ENCODE measurements at places on chromosomes 3 and 15. TPM values are rescaled to one million over a fixed set of nuclear protein-coding genes. Genes with fewer than 3 reads are reported as not detected.

Gene MYL3
- total RNA-seq: not detected

Gene ABHD10
- total RNA-seq: 44.7 TPM

Gene CPEB1
- not detected for total RNA-seq

Gene LCTL
- total RNA-seq: not detected

Gene CXCR6
- total RNA-seq: 58.8 TPM

Gene CRABP1
- total RNA-seq: not detected

Gene LDHAL6B
- not detected for total RNA-seq

Gene LTK
- 5.2 TPM for total RNA-seq

Gene UROC1
- total RNA-seq: not detected

Gene CCR9
- 0.28 TPM for total RNA-seq
